ENCODE measurements at places on chromosomes 4 and X.

GRCh38 chr4:164955107-164955805 is 22.2 kb downstream of the TRIM61 start:
- no peak for DNase-seq

DNA sequence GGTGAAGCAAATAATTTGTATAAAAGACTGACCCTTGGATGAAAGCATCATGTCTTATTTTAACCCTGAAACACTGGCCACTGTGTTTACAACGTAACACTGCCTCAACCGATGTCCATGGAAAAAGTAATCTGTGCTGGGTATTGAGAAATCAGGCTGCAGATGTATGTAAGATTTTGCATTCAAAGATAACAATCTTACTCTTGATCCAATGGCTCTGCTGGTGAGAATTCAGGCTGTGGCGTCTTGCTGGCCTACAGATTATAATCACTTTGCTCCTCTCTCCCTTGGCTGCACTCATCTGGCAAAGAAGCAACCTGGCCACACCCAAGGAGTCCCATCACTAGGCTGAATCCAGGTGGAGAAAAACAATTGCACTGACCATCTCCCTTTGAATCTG is 7.5 kb downstream of the ADGRA3 start:
- no peak for DNase-seq

DNA sequence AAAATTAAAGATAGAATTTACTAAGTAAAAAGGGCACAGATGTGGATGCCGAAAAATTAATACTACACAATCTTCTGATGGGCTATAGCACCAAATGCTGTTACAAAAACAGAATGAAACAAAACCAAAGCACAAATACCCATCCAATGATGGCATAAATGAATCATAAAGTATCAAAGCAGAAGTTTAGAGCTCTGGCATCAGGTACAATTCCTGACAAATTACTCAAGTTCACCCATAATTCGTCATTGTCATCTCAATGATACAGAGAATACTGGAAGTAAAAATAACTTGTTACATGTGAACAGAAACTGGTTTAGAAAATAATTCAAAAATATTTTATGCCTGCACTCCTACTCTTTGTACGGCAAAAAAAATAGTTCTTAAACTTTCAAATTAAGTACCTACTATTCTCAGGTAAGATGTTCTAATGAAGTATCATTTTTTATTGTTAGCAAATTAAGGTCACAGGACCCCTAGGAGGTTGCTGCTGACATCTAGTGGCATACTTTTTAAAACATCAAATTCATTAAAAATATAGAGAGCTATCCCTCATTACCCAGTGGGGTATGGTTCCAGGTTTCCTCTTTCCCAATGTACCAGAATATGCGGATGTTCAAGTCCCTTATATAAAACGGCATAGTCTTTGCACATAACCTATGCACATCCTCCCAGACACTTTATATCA is 126.1 kb downstream of the INPP4B start:
- DNase-seq: no peak

- no peak for DNase-seq
These were observed 61.7 kb upstream of the CAMK2D start for GRCh38 chr4:113823291-113823659.

- no peak for DNase-seq
These were observed 35.6 kb downstream of the DAPP1 start for GRCh38 chr4:99852199-99852749.

- no peak for DNase-seq
These were observed 404.8 kb downstream of the KLHL13 start for GRCh38 chrX:117711782-117712181.

- no peak for DNase-seq
These were observed 127.2 kb downstream of the ENOX2 start for GRCh38 chrX:130775849-130776248.

Data from keratinocyte (primary cell).